ENCODE measurements at places on chromosomes 2 and 18.
A peak's percentile ranks its signal among the peaks of the same experiment; 100 is the strongest.

DNA sequence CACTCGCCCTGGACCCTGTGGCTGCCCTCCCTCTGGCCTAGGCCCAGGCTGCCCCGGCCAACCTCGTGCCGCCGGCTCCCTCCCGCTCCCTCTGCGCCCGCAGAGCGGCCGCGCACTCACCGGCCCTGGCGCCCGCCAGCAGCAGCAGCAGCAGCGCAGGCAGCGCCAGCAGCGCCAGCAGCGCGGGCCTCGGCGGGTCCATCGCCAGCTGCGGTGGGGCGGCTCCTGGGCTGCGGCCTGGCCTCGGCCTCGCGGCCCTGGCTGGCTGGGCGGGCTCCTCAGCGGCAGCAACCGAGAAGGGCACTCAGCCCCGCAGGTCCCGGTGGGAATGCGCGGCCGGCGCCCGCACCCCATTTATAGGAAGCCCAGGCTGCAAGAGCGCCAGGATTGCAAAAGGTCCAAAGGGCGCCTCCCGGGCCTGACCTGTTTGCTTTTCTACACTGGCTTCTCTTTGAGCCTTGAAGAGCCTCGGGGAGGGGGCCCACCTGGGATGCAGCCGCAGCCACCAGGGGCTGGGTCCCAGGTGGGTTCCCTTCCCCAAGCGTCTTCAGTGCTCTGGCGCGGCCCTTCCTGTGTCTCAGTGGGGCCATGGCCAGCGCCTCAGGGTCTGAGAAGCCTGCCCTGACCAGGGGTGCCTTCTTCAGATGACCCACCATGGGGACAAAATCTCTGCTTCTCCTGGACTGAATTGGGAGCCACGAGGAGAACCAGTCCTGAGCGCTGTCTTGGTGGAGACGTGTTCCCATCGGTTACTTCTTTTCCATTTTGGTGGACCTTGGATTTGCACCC, at the start of gene APOB:
TSS of gene APOB (minus strand) at position 330 of the 789 bp plus-strand sequence. CDS start at position 202, 128 bp downstream.
- DNase-seq: no peak

DNA sequence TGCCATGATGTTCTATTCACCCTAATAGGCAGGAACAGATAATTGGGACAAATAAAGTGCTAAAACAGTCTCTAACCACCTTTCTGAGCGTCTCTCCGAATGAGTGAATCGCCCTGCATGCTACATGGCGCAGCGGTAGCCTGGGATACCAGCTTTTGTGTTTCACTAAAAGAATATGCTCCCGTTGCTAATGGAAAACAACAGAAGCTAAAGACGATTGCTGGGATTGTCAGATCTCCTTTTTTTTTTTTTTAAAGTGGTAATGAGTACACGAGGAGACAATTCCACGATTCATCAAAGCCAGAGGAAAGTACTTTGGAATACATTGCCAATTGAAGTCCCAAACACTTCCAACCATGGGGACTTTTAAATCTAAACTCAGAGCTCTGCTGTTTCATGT, 1815.3 kb upstream of the CELF4 start:
- DNase-seq: no peak

DNA sequence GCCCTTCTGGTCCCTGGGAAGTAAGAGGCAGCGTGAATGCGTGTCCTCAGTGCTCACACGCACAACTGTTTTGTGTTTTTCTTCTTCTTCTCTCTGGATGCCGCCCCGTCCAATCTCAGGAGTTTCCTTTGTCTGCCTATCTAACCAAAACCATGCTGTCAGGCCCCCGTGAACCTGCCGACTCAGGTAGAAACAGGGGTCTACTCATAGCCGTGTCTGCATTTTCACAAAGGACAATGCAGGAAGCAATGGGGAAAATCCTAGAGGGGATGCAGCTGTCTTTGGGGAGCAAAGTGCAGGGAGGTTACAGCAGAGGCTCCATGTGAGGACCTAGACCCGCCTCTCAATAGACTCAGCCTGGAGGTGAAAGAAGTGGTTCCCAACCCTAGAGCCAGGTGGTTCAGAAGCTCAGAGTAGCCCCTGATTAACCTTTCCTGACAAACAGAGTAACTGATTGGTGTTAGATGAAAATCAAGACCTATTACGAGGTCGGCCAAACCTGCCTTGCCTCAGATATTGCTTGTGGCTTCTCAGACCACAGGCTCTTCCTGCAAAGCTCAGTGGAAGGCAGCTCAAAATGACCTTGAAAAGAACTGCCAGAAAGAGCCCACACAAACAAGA, 49.3 kb downstream of the CD226 start:
- no peak for DNase-seq

GRCh38 chr2:69969126-69969983, 7.9 kb upstream of the ASPRV1 start:
- DNase-seq: no peak

DNA sequence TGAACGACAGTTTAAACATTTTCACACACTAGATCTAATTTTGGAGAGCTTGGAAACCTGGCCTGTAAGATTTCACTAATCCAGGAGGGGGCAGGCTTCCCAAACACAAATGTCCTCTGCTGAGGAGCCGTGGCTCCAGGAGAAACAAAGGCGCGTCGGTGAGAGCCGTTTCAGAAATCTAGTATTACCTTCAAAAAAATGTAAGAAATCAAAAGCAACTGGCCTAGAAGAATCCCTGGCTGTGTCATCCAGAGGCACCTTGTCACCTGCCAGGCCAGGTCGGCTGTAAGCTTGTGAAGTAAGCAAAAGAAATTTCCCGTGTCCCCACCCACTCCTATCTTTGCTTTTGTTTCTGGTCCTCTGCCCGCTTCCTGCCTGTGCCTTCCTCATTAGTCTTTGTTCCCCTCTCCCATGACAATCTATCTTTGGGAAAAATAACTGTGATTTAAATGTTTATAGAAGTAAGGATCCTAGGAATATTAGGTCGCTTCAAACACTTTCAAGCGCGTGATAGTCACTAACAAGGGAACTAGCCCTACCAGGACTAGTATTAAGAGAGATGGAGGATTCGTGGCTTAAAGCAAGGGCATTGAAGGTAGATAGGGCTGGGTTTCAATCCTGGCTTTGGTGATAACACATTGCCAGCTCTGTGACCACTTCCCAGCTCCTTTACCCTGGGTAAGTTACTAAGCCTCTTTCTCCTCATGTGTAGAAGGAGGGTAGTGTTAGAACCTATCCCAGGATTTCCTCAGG, 99.5 kb upstream of the STK39 start:
- DNase-seq: peak; percentile 25

DNA sequence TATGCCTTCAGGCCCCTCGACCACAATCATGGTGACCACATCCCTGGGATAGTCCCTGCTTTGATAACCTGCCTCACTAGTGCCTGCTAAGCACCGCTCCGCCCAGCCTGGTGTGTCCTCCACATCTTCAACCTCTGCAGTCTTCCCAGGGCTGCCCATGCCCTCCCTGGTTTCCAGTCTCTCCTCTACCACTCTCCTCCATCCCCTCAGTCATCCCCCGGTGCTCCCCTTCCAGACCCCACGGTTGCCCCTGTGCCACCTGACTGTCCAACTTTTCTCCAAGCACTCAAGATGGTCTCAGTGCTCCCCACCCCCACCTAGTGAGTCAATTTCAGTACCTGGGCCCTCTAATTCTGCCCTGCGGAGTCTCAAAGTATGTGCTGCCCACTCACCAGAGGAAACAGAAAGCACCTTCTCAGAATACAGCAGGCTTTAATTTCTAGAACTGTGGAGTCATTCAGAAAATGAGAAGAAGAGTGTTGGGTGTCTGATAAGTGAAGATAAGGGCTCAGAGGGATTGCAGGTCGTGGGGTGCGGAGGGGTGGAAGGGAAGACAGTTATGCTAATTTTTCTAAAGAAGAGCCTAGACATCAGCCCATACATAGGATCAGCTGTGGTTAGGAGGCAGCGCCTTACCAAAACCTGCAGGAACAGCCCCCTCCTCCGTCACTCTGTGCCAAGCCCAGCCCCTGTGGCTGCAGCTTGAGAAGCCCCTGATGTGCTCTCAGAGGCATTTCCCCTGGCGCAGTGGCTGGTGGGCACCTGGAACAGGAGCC, 53.6 kb upstream of the CAB39 start:
- DNase-seq: no peak

- no peak for DNase-seq
These were observed 136.8 kb downstream of the ASB1 start for GRCh38 chr2:238563551-238563950.

DNA sequence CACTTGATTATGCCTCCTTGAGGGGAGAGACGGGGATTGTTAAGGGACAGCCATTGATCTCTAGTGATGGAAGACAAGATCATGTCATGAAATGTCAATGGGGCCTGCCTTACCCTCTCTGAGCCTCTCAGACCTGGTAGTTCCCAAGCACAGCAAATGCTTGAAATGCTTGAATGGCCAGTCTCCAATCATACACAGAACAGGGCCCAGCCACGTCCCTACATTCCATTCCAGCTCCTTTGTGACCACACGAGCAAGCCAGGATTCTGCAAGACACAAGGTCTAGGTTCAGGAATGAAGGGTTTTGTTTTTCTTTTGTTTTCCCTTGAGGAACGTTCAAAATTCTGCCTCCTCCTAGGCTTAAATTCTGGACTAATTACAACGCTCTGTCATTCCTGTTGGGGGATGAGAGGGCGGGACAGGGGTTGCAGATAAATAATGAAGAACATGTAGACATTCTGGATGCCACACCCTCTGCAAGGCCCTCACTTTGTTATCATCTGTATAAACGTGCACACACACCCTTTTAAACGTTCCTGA, 98.1 kb upstream of the YPEL5 start:
- DNase-seq: no peak

- no peak for DNase-seq
These were observed 181.8 kb downstream of the PHLPP1 start for GRCh38 chr18:62897153-62897552.

- DNase-seq: no peak
These were observed 23.0 kb downstream of the SMYD1 start for GRCh38 chr2:88090446-88091283.

DNA sequence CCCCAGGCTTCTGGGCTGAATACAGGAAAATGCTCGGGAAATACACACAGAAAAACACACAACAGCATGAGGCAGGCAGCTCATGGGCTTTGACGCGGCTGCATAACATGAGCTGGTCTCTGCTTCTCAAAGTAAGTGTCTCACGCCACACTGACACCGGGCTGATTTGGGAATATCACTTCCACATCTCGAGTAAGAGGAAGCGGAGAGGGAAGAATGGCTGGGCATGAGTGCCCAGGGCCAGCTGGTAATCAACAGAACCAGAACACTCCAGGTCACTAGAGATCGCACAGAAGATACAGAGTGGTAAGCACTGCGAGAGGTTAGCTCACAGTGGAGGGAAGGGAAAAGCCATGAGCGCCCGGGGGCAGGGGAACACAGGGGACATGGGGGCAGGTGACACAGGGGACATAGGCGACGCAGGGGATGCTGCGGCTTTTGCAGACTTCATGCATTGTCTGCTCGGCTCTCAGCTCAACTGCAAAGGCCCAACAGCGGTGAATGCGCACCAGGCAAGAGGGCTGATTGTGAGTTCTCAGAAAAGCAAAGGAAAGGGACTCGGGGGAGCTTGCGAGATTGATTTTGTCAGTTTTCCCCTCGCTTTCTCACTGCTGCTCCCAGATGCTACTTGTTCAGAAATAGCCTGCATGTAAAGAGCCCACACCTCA, 141.4 kb downstream of the MBP start:
- DNase-seq: no peak

GRCh38 chr2:57549642-57550102, 496.9 kb upstream of the VRK2 start:
- peak; percentile 47 for DNase-seq

- DNase-seq: no peak
These were observed 124.7 kb downstream of the MREG start for GRCh38 chr2:215888680-215889079.

- no peak for DNase-seq
These were observed 40.4 kb downstream of the CHST9 start for GRCh38 chr18:27144672-27145071.

DNA sequence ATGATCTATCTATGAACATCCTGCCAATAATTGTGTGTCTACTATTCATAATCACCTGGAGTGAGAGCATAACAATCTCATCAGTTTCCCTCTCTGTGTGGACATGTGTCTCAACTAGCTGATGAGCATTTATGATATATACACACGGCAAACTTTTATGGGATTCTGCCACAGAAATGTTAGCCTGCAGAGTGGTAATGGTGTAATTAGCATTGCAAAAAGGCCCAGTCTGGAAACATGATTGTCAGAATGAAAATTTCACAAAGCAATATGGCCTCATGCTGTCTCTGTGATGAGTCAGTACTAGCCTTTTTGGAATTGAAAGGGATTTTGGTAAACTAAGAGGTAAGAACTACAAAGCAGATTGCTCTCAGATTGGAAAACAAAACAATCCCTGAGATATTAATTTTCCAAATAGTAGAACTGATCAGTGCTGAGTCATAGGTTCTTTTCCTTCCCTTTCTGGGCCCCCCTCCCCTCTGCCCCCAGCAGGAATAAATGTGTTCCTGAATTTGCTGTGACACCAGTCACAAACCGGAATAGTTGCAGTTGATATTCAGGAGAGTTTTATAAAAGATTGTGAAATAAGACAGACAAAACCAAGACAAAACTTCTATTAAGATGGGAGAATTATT, 189.2 kb downstream of the OSR1 start:
- DNase-seq: no peak

- DNase-seq: peak; percentile 71
These were observed 41.5 kb downstream of the NCKAP5 start for GRCh38 chr2:133526530-133527300.

DNA sequence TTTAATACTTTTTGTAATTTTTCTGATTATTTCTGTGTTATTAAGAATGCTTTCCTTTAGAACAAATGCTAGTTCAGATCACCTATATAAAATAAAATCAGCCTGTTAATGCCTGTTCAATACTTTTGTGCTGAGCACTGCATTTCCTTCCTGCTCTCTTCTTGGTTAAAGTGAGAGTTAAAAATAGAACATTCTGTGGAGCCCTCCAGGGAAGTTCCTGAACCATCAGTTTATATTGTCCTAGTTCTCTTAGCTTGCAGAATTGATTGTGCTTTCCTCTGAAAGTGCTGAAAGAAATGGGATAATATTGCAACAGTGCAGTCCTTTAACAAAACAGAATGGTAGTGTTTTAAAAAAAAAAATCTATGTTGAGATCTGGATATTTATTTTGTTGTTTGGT, 74.6 kb upstream of the UBXN4 start:
- DNase-seq: no peak

DNA sequence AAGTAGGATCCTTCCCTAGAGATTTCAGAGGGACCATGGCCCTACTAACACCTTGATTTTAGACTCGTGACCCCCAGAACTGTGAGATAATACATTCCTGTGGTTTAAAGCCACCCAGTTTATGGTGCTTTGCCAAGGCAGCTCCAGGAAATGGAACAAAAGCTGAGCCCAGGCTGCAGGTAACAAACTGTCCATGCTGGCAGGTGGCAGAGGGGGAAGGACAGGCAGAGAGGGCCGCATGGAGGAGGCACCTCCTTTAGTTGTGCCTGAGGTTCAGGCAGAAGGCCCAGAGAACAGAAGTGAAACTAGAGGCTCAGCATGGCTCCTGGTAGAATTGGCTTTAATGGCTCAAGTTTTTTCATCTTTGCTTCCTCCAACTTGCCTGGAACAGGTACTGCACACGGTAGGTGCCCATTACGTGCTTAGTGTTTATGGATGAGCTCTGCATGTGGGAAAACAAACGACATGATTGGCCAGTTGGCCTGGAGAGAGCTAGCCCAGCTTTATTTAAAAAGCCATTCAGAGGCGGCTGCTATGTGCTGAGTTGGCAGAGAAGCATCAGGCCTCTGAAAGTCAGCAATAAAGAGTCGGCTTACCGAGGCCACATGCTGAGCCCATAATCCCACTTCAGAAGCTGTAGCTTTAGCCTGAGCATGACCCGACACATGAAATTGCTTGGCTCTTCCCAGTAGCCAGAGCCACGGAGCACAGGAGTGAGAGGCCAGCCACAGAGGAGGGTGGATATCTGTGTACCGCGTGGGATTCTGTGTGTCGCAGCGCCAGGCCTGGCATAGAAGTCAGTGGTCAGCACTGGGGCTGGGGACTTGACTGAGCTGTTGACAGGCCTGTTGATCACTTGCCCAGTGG, 36.5 kb downstream of the HS1BP3 start:
- peak; percentile 91 for DNase-seq

Data from NCI-H524 (cell line).